ENCODE measurements at places on chromosomes 2 and 18. TPM values are rescaled to one million over a fixed set of nuclear protein-coding genes. Genes with fewer than 3 reads are reported as not detected.

GRCh38 chr18:43393174-43393573 lies 115.9 kb upstream of the SYT4 start:
- H3K27me3 ChIP-seq = no peaks in the 10 kb centered on the region
- no peak overlapping the region for H3K27ac ChIP-seq
- H3K36me3 ChIP-seq = no peaks in the 10 kb centered on the region
- DNase-seq = no peak
- no peaks in the 10 kb centered on the region for H3K4me1 ChIP-seq

The RAMP1 gene
- total RNA-seq = 74.4 TPM

DNA sequence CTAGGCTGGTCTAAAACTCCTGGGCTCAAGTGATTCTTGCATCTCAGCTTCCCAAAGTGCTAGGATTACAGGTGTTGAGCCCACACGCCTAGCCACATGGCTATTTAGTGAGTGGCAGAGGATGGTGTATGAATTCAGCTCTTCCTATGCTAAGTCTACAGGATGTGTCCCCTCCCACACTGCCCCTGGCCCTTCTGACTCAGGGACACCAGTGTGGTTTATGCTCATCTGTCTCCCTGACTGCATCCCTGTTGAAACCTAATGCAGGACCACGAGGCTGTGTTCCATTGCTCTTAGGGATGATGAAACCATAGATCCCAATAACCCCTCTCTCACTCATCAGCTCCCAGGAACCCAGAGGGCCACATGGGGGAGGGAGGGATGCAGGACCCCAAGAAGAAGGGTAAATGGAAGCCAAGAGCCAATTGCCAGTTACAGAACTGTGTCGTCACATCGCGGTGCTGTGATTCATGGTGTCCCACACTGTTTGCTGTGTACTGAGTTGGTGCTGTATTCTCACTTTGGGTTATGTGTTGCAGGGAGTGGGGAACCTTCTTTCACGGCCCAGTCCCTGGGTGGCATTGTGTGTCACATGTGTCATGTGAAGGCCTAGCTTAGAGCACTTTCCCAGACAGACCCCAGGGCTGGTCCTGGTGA lies 102.9 kb upstream of the HAAO start:
- H3K4me3 ChIP-seq = no peak overlapping the region
- no peaks in the 10 kb centered on the region for H3K36me3 ChIP-seq
- H3K27ac ChIP-seq = no peak overlapping the region
- H3K4me1 ChIP-seq = no peaks in the 10 kb centered on the region

The IL1F10 gene
- total RNA-seq = not detected
